ENCODE measurements at places on chromosomes 13 and 19.

DNA sequence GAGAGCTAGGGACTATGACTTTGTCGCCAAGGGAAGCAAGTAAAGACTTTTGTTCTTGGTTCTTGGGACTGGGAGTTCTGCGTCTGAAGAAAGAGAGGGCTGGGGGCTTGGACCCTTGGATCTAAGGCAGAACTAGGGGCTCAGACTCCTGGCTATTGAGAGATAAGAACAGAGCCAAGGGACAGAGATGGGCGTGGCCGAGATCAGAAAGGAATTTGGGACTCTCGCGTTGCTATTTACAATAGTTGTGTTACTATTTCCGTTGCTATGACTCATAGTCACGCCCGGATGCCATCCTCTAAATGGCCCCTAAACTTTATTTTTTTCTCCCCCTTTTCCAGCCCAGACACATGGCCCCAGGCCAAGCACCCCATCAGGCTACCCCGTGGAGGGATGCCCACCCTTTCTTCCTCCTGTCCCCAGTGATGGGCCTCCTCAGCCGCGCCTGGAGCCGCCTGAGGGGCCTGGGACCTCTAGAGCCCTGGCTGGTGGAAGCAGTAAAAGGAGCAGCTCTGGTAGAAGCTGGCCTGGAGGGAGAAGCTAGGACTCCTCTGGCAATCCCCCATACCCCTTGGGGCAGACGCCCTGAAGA, 759 bp downstream of the PPP1R15A start:
- no peak for DNase-seq

DNA sequence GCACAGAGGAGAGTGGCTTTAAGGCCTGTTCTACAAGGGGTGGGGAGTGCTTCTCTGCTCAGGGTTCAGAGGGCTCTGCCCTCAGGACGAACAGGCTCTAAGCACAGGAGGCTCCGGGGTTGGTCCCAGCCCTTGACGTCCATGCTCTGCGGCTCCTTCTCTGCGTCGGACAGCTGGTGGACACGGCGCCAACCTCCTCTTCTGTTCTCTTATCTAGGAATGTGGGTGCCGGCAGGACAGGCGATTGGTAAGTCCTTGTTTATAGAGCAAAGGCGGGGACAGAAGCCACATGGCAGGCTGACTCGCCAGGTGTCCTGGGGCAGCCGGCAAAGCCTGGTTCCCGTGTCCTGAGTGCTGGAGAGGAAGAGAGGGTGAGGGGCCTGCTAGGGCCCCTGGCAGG, 8.4 kb upstream of the RPS15 start:
- no peak for DNase-seq

- DNase-seq, result no peak
Measured at GRCh38 chr13:45602183-45603170, 13.1 kb downstream of the ERICH6B start.

GRCh38 chr19:12804051-12804450, 2.2 kb downstream of the THSD8 start:
- DNase-seq, result no peak

DNA sequence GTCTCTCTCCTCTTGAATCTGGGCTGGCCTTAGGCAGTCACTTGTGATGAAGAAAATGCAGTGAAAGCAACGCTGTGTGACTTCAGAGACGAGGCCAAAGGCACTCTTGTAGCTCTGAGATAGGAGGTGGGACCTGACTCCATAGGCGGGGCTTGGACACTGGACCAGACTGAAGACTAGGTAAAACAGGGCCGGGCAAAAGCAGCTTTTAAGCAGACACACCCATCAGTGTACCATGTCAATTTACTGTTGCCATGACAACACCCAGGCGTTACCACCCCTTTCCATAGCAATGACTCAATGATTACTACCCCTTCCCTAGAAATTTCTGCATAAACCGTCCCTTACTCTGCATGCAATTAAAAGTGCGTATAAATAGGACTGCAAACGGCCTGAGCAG, 6.6 kb upstream of the EID2 start:
- DNase-seq, result no peak

DNA sequence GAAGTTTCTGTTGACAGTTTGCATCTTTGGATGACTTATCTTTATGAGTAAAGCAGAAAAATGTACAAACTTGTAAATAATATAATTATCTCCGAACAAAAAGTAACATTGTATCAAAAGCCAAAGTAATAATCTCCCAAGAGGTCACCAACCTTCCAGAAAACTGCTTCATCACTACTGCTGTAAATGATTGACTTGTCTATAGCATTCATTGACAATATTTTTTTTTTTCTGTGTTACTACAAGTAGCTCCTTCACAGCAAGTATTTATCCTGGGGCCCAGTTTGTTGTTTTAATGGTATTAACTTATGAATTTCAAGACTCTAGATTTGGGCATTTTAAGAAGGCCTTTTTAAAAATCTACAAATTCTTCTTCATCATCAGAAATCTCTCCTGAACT, 242.4 kb downstream of the KLF12 start:
- no peak for DNase-seq

- DNase-seq, result no peak
Measured at GRCh38 chr13:112705286-112705685, 15.4 kb downstream of the ATP11A start.

DNA sequence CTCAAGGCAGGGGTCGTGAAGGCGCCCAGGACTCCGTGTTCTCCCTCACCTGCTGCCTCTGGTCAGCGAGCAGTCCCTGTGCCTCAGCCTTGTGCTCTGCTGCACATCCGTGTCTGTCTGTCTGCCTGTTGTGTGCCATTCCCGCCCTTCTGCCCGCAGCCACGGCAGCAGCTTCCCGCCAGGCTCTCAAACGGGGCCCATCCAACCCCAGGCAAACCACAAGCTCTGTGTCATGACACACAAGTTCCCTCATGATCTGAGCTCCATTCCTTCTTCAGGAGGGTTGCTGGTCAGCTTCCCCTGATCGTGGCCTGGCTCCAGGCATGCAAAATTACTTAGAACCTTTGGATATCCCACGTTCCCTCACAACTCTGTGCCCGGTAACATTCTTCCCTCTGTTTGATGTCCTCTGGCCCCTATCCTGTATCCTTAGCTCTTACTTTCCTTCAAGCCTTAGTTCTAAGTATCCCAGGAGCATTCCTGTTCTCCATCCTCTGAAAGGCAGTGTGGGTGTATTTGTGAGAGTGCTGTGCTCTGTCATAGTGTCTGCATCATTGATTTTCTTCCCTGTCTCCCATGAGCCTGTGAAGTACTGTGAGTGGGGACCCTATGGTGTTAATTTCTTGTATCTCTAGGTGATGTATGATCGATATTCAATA, 3.2 kb downstream of the GPR183 start:
- no peak for DNase-seq

DNA sequence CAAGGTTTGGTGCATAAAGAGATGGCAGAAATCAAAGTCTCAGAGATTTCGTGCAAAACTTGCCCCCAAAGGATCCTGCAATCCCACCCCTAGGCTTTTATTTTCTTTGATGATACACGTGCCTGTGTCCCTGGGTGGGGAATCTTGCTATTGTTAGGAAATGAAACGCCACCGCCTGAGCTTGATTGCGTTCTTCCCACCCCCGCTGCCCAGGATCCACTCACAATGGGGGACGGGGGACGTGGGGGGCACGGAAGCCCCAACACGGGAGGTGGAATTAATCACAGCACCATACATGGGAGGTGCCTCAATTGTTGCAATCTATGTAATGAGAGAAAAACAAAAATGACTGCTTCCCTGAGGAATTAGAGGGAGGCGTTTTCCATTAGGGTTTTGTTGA, 39.6 kb downstream of the ZNRF4 start:
- DNase-seq, result no peak

DNA sequence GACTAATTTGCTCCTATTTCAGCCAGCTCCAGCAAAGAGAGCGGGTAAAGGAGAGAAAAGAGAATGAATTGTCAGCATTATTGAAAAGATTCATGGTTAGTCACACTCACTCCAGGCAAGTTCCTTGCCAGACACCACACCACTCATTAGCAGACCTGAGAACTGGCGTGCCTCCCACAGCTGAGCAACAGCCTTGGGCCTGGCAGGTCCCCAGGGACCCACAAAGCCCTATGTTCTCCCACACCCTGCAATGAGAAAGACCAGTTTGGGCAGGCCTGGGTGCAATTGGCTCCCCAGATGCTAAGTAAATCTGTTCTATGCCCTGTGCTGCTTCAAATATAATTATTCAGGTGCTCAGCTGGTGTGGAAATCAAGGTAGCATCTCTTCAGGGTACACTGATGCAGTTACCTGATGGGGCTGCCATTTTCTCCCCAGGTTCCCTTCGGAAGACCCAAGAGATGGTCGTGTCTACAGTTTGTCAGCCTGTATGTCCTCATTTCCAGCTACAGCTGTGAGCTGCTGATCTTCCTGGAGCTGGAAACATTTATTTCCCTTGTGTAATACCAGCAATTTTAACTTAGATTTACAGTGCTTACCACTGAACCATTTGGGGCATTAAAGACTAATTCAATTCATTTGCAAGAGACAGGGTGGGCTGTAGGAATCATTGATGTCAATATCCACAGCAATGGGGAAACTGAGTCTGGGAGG, 405.0 kb downstream of the COG6 start:
- peak; percentile 7 for DNase-seq

All from substantia nigra (tissue), 51 donors.